ENCODE measurements at places on chromosomes 1 and 21.
A peak's percentile ranks its signal among the peaks of the same experiment; 100 is the strongest.

- DNase-seq: no peak
Observed at GRCh38 chr21:36695283-36695634, 3.7 kb upstream of the SIM2 start.

GRCh38 chr1:28190337-28190979, 14.0 kb upstream of the PTAFR start:
- DNase-seq: peak; percentile 46

- DNase-seq: no peak
Observed at GRCh38 chr1:206949208-206949607, 2.9 kb upstream of the PIGR start.

- DNase-seq: no peak
Observed at GRCh38 chr1:184994301-184994700, 20.0 kb upstream of the NIBAN1 start.

GRCh38 chr1:180530501-180530900, 28.1 kb upstream of the ACBD6 start:
- DNase-seq: peak; percentile 94

DNA sequence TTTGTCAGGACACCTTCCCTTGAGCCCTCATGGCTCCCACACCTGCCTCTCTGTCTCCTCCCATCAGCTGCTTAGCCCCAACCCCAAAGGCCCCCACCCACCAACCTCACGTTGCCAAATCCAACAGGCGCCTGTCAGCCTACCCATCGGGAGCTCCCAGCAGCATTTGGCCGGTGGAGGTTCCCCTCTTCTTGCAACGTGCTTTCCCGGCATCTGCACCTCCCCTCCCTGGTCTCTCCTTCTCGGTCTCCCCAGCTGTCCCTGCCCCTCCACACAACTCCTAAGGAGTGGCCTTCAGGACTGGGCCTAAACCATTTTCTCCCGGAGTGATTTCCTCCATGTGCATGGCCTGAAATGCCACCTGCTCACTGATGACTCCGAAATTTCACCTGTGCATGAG, 71.9 kb downstream of the KLHDC7A start:
- no peak for DNase-seq

GRCh38 chr1:204384636-204385352, 25.1 kb upstream of the PLEKHA6 start:
- DNase-seq: peak; percentile 79

DNA sequence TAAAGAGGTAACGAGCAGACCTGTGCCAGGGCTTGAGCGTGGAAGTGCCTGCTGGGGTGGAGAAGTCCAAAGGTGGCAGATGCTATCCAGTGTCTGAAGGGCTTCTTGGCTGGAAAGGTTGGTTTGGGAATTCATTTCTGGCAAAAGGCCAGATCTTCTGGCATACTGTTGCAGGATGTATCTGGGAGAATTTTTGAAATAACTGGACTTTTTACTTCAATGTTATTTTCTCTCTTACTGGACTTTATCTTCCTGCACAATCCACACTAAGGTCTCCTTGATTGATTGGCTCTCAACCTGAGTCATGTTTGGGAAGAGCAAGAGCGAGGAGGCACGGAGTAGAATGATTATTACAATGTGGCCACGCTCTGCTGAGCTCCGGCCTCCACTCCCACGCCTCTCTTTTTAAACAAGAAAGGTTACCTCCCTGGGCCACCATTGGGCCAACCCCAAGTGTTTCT, 278.4 kb downstream of the TM2D1 start:
- peak; percentile 76 for DNase-seq

DNA sequence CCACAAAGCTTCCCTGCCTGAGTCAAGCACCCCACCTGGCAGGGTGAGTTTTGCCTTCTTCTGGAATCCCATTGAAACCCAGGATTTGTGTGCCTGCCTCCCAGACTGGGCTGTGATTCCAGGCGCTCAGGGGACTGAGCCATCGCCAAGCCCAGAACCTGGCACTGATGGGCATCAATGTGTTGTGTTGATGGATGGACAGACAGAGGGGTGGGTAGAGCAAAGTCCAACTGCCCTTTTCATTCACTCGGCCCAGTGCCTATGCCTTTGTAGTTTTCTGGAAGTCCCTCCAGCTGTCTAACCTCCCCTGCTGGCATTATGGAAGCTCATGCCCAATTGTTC, 66.0 kb upstream of the LAPTM5 start:
- DNase-seq: no peak

- DNase-seq: no peak
Observed at GRCh38 chr1:27999055-27999454, 39.3 kb downstream of the XKR8 start.

DNA sequence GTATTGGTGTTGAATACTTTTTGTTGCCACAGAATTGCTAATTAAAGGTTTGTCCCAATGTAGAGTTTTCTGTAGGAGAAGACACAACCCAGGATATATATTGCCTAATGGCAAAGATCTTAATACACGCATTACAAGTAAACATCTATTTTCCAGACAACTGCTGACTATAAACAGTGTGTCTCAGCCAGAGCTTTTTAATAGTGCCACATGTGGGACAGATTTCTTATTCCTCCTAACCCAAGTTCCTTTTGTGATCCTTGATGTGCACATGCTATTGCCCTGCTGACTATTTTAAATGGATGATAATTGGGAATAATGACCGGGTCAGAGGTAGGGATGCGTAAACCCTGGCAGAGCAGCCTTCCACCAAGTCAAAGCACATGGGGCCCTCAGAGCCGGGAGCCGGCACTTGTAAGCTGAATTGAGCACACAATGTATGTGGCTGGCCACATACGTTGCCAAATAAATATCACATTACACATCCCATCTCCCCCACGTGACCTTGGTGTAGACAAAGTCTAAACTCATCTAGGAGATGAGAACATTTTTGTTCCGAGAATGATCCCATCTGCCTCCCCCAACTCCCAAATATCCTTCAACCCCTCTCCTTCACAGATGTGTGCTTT, 209.8 kb upstream of the NFIA start:
- no peak for DNase-seq

GRCh38 chr1:243848165-243848857, 1.7 kb downstream of the AKT3 start:
- DNase-seq: no peak

GRCh38 chr1:161261261-161262235, 3.0 kb downstream of the PCP4L1 start:
- DNase-seq: peak; percentile 61

- DNase-seq: no peak
Observed at GRCh38 chr21:24188506-24188905, 1418.8 kb downstream of the MRPL39 start.

DNA sequence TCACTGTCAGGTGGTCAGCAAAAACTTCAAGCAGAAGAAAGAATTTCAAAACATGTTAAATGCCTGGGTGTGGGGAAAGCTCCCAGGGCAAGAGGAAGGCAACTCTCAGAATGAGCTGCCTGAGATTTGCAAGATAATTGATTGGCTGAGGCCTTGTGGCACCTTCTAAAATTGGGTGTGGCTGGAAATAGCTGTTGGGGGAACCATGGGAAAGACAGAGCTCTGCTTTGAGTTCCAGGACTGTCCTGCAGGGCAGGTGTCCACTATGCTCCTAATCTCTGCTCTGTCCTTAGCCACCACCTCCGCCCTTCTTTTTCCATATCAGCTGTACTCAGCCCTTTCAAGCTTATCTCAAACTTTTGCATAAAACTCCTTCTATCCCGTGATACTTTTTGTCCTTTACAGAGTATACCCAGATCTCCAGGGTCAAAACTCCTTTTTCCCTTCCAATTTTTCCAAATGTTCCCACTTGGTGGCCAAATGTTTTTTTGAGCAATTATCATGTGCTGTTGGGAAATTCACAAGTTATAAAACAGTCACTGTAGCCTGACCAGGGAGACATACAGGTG, 23.8 kb upstream of the PPP2R5A start:
- no peak for DNase-seq

GRCh38 chr1:2314273-2314802, 77.0 kb downstream of the MORN1 start:
- DNase-seq: peak; percentile 61

DNA sequence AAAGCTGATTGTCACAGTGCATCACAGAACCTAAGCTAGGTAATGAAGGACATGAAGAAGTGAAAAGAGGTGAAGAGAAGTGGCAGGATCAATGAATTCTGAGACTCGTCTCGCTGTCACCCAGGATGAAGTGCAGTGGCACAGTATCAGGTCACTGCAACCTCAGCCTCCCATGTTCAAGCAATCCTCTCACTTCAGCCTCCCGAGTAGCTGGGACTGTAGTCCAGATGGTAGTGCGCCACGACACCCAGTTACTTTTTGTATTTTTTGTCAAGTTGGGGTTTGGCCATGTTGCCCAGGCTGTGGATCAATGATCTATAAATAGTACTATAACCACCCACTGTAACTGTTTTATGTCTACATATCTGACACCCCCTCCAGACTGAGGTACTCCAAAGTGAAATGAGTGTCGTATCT, 33.1 kb downstream of the PTP4A2 start:
- no peak for DNase-seq

- DNase-seq: no peak
Observed at GRCh38 chr21:35652872-35653271, 407.5 kb downstream of the SETD4 start.

GRCh38 chr1:214078950-214079349, 91.2 kb downstream of the PROX1 start:
- no peak for DNase-seq

GRCh38 chr21:33402001-33402979, 923 bp upstream of the IFNGR2 start:
- DNase-seq: peak; percentile 48

DNA sequence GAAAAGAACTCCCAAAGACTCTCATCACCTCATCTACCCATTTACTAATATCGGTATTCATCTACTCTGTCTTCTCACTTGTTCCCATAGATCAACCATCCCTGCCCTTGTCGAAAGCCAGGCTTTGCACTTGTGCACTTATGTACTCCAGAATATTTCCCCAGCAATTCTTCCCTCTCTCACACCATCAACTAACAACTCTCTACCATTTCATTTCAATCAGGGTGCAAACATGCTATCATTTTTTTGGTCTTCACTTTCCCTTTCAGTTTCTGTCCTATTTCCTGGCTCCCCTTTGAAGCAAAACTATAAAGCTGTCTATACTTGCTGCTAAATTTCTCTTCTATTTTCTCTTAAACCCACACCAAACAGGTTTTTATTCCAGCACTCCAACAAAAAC, 6.7 kb downstream of the C1orf105 start:
- no peak for DNase-seq

DNA sequence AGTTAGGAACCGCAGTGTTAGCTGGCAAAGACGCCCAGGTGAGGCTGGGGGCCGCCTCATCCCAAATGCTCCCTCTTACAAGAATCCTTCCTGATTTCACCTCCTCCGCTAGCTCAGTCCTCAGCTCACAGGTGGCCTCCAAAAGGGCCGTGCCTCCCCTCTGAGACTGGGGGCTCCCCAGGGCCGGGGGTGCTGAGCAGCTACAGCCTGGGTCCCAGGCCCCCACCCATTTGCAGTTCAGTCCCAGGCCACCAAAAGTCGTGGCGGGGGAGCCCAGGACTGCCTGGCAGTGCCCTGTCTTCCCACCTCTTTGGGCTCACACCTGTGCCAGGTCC, 29.6 kb downstream of the RNU1-1 start:
- no peak for DNase-seq

- DNase-seq: no peak
Observed at GRCh38 chr1:206742719-206743383, 27.7 kb upstream of the IL19 start.

- peak; percentile 28 for DNase-seq
Observed at GRCh38 chr1:85494904-85495266, 29.9 kb upstream of the DDAH1 start.

GRCh38 chr1:155136748-155137147, 1.1 kb downstream of the SLC50A1 start:
- DNase-seq: no peak

GRCh38 chr1:165397944-165398343, 41.4 kb upstream of the LMX1A start:
- peak; percentile 79 for DNase-seq

- DNase-seq: no peak
Observed at GRCh38 chr21:41975391-41976272, 21.8 kb upstream of the C2CD2 start.

GRCh38 chr1:154993572-154994268, at the start of gene LENEP:
Gene LENEP (plus strand): TSS chr1:154993586. CDS start chr1:154993608, 22 bp downstream.
- no peak for DNase-seq

DNA sequence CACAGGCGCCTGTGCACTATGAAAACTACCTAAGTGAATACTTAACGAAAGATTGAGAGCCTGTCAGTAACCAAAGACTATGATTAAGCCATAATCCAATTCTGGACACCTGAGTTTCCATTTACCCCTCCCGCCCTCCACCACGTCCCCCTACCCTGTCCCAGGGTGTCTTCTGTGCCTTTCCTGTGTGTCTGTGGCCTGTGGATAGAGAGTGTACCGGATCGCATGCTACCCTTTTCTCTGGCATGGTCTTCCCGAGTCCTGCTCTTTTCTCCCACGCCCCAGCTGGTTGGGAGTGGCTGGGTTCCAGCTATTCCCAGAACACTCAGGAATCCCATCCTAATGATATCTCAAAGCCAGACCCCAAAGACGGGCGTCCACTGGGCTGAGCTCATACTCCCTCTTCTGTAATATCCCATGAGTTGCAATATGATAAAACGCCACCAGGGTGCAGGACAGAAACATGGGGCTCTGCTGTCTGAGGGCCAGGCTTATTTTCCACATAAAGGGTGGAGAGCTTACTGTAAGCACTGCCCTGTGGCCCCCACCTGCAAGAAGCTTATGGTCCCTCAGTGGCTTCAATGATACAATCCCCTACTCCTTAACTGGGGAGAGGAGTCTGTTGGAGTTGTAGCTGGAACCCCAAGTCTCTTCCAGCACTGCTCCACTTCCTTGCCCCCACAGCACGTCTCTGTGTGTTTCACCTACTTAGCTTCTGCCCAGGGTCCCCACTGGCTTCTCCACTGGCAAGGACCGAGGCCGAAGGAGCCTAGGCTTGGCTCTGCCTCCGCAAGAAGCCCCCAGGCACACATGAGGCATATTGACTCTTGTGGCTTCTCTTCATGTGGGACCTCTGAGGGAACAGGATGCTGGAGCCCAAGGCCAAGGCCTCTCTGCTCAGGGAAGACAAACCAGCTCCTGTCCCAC, 17.6 kb upstream of the ALX3 start:
- peak; percentile 56 for DNase-seq

DNA sequence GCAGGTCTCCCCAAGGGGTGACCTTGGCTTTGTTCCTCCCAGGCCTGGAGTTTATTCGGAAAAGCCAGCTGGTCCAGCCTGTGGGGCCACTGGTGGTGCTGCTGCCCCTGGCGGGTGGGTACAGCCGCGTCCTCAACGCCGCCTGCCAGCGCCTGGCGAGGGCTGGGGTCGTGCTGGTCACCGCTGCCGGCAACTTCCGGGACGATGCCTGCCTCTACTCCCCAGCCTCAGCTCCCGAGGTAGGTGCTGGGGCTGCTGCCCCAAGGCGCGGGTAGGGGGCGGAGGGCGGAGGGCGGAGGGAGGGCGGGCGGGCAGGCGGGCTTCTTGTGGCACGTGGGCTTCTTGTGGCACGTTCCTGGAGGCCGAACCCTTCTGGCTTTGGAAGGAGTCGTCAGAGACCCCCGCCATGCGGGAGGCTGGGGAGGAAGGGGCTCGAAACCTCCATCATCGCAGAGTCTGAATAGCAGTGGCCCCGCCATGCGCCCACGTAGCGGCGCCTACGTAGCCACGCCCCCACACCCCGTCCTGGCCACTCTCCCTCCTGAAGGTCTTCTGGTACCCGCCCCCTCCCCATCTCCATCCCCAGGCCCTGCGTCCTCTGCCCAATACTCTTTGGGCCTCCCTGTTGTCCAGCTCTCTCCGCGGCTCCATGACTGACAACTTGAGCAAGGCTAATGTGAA, 16.7 kb downstream of the PCSK9 start:
- DNase-seq: no peak

All from kidney tubule cell (primary cell).